ENCODE measurements at places on chromosomes 4 and X.

DNA sequence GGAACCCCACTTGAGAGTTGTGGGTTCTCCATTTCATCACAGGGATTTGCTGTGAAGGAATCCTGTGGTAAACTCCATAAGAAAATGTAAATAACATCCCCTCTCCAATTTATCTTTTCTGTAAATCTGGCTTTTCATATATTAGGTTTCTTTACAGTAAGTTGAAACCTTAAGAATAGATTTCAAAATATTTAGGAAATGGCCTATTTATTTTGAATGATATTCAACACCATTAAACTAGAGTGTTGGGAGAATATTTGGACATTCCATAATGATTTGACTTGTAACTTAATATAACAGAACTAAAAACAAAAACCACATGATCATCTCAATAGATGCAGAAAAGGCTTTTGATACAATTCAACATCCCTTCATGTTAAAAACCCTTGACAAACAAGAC lies 197.3 kb upstream of the PGRMC2 start:
- no peak for DNase-seq

- DNase-seq: no peak
Observed at GRCh38 chr4:118171381-118171780, 137.1 kb downstream of the NDST3 start.

DNA sequence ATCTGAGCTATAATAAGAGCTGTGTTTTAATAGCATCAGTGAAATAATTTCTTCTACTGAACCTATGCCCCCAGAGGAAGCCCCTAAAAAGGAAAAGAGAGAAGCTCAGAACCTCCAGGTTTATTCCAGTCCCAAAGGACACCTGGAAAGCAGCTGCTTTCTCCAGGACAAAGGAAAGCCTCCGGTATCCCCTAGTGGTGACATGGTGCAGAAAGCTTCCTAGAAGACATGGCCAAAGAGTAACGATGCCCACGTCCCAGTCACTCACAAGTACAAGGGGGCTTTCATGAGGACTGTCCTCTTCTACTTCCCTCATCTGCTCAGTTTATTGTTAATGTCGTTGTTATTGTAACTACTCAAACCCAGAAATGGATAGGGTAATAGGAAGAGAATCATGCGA lies 343.9 kb downstream of the UNC5C start:
- no peak for DNase-seq

GRCh38 chr4:47624031-47624441 lies 139.0 kb downstream of the ATP10D start:
- no peak for DNase-seq

DNA sequence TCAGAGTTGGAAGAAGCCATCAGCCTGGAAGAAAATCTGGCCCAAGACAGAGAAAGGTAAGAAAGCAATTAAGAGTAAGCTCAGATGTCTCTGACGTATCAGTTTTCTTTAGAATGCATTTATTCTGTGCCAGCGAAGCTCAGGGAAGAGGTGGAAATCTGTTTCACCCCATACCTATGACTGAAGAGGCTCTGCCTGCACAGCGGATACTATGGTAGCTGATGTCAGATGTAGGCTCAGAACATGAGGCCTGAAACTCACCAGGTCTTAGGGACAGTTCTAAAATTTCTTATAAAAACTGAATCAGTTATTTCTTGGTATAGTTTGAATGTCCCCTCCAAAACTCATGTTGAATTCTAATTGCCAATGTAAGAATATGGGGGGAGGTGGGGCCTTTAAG lies 30.9 kb downstream of the VEGFC start:
- no peak for DNase-seq

- no peak for DNase-seq
Observed at GRCh38 chr4:77776182-77777134, 42.7 kb downstream of the CNOT6L start.

- DNase-seq: no peak
Observed at GRCh38 chrX:34891391-34891790, 51.2 kb upstream of the FAM47B start.

DNA sequence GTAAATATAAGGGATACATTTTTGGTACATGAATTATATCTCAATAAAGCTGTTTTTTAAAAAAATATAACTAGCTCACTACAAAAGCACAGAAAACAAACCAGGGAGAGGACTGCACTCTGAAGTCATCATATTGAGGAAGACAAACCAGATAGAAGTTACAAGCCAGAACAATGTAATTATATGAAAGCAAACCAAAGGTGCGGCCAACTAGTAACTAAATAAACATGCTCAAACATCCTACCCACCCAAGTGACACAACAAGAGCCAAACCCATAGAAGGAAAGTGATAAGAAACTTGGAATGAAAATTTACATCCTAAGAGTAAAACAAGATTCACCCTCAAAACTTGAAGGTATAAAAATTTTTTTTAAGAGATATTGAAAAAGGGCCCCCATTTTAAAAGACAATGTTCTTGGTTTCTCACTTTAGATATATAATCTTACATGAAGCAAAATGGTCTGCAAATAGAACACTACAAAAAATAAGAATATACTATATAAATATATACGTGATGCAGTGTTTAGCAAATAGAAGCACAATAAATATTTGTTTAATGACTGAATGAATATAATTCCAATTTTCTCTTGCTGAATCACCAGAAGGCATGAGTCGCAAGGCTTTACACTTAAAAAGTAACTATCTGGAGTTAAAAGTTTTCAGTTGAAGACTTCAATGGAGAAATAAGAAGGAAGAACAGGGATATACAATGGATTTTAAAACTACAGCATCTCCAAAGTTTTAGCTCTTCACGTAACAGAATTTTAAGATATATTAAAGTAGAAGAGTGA lies 4.0 kb upstream of the SH3D19 start:
- no peak for DNase-seq

- DNase-seq: no peak
Observed at GRCh38 chr4:123158576-123158975, 236.2 kb upstream of the NUDT6 start.

- DNase-seq: no peak
Observed at GRCh38 chrX:124507246-124507645, 160.9 kb downstream of the SH2D1A start.

GRCh38 chrX:1578511-1579173 lies 12.8 kb upstream of the AKAP17A start:
- no peak for DNase-seq

- no peak for DNase-seq
Observed at GRCh38 chrX:24241822-24242648, 71.8 kb downstream of the SUPT20HL2 start.
